Naive thymus-derived CD8-positive, alpha-beta T cell (primary cell): ENCODE measurements at places on chromosomes 6 and 20.
A peak's percentile ranks its signal among the peaks of the same experiment; 100 is the strongest.

DNA sequence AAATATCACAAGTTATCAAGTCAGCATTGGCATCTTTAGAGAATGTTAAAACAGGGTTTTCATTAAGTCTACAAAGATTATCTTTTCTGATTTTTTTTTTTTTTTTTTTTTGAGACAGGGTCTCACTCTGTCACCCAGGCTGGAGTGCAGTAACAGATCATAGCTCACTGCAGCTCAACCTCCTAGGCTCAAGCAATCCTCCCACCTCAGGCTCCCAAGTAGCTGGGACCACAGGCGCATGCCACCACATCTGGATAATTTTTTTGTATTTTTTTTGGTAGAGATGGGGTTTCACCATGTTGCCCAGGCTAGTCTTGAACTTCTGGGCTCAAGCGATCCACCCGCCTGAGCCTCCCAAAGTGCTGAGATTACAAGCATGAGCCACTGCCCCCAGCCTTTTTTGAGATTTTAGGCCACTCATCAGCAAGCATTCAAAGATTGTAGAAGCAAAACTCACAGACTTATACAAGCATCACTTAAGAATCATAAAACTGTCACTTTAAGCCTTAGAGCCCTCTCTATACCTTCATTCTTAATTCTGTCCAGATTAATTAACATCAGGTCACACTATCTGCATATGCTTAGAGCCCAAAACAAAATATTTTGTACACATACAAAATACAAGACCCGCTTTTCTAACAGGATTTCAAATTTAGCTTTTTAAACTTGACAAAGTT, 32.6 kb downstream of the NCOA6 start:
- no peak for DNase-seq

DNA sequence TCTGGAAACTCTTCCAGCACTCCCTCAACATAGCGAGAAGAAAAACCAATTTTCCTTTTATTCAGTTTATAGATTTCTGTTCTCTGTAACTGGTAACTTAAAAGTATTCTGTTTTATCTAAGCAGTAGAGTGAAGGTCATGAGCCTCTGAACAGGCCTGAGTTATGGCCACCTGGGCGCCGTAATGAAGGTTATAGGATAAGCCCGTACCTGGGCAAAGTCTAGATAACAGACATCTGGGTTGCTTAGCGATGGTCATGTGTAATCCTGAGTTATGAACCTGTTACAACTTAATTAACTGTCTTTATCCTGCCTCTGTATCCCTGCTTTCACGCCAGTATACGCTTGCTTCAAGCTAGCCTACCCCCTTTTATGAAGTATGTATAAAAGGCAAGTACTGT, 13.0 kb upstream of the FAM217A start:
- no peak for DNase-seq

DNA sequence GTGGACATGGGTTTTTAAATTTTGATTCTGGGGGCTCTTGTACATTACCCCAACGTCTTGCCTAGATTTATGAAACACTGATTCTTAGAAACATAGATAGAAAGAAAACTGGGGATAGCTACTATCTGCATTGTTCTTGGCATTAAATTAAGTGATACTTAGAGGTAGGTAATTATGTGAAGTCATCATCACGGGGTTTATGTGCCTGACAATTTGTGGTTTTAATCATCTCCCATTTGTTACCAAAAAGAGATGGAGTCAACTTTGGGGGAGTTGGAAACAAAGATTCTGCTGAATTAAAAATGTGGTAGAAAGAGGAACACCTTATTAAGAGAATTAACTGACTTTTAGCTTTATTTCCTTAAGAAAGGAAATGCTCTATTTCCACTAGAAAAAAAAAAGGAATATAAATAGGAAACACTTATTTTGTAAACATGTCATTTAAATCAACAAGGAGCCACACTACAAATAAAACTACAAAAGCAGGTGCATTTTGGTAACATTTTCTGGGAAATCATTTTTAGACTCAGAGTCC, 5.6 kb downstream of the TNFAIP3 start:
- DNase-seq: no peak

GRCh38 chr20:43398676-43399324, 58.9 kb upstream of the SRSF6 start:
- DNase-seq: no peak

GRCh38 chr20:12056839-12057238, 139.1 kb downstream of the BTBD3 start:
- no peak for DNase-seq

- peak; percentile 9 for DNase-seq
These were observed 95.4 kb downstream of the OGFRL1 start for GRCh38 chr6:71383901-71384489.

DNA sequence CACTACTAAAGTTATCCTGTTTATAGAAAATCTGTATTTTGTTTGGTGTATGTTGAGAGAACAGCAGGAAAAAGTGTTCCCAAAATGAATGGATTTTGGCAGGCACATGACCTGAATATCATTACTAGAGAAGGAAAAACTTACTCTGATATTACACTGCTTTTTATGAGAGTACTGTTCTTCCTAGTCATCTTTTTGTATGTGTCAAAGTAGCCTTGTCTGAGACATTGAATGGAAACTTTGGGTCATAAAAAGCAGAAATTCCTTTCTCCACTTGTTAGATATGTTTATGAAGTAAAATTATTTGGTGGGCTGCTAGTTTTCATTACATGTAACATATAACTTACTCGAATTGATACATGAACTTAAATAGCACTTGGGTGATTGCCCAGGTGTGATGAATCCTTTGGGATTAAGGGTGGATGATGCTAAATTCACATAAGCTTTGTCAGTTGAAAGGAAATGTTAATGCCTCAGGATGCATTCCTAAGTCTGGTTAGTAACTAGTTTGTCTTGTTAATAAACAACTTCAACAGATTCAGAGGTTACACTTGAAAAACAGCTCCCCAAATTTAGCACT, 206.7 kb downstream of the CENPW start:
- no peak for DNase-seq

DNA sequence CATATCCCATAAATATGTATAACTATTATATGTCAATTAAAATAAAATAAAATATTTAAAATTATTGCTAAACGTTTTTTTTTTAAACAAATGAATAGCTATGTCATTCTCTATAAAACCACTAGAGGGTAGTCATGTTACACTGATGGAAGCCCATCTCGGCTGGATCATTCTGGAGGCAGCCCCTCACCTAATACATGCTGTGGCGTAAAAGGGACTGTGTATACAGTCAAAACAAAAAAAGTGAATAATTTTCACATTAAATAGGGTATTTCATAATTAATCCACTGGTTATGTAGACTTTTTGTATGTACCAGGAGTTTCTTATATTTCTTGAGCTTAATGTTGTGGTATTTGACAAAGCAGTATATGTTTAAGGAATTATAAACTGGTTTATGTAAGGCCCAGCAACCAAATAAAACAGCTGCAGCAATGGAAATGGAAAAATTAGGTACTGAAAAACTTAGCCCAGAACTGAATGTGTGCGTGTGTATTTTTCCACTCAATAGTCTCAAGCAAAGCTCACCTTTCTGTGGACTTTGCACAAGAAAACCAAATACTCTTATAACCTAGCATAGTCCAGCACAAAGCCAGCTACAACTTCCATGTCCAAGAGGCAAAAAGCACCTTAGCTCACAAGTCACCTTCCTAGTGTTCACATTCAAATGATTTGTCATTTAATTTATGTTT, 81.7 kb downstream of the COL9A1 start:
- DNase-seq: no peak

GRCh38 chr6:98487612-98488011, 346.8 kb upstream of the POU3F2 start:
- DNase-seq: no peak

GRCh38 chr6:141029908-141030307, 1102.8 kb upstream of the GJE1 start:
- no peak for DNase-seq

DNA sequence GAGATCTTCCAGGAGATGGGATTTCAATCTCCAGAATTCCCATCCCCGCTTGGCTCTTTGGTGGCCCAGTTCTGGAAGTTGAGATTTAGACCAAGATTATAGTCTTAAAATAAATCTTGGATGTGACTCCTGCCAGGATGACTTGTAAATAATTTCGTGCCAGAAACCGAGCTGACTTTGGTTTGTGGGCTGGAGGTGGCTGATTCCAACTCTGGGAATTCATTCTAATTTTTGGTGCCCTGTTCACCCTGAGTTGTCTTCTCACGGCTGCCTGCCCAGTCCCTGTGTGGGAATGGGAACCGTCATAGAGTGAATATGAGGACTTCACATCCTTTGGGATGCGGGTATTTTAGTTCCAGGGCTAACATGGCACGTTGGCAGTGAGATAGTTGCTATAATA, 64.8 kb downstream of the JARID2 start:
- no peak for DNase-seq

GRCh38 chr6:5361396-5361795, 100.1 kb downstream of the FARS2 start:
- DNase-seq: no peak

DNA sequence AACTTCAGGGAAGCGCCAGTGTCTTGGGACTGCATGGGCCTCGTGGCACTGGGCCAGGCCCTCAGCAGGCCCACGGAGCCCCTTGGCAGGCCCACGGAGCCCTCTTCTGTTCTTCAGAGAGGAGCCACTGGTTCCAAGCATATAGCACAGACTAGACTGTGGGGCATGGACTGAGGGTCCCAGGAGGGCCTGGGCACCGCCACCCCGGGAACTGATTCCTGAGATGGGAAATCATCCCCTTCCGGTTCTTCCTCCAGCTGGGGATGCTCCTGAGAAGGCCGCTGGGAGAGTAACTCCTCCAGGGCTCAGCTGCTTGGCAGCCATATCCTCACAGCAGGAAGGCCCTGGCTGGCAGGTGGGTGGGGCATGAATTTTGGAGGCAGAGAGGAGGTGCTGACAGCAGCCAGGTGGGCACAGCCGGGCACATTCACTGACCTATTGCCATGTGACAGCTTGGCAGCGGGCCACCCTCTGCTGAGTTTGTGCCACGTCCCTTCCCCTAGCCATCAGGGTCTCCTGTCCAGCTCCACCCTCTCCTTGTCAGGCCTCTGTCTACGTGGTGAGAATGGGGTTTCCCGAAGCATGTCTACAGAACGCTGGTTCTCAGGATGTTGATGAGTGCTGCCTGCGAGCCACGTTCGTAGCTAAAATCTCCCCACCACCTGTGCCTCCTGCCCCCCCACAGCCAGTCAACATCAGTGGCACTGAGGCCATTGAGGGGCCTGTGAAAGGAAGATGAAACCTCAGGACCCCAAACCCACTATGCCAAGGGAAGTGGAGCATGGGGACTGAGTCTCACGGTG, 152.1 kb downstream of the TAF4 start:
- no peak for DNase-seq

DNA sequence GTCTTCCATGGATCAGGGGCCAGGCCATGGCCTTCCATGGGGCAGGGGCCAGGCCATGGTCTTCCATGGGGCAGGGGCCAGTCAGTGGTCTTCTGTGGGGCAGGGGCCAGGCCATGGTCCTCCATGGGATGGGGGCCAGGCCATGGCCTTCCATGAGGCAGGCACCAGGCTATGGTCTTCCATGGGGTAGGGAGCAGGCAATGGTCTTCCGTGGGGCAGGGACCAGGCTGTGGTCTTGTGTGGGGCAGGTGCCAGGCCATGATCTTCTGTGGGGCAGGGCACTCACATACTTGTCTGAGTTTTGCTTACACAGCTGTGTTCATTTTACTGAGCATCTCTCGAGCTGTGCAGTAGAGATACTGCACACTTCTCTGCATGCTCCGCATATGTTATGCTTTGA, 57.3 kb upstream of the THBS2 start:
- no peak for DNase-seq

GRCh38 chr6:143974089-143974488, 34.0 kb downstream of the PLAGL1 start:
- no peak for DNase-seq

DNA sequence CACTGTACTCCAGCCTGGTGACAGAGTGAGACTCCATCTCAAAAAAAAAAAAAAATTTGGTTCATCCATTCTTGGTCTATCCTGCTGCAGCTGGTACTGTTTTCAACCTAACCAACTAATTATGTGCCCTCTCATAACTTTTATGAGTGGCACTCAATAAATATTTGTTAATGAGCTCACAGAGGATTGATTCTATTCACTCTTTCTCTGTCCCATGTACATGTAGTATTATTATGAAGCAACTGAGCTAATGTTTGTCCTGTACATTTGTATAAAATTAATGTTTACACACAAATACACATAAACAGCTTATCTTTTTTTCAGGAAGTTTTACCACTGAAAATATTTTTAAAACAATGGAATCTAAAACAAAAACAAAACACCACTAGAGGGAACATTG, 10.1 kb downstream of the RIPOR2 start:
- no peak for DNase-seq

DNA sequence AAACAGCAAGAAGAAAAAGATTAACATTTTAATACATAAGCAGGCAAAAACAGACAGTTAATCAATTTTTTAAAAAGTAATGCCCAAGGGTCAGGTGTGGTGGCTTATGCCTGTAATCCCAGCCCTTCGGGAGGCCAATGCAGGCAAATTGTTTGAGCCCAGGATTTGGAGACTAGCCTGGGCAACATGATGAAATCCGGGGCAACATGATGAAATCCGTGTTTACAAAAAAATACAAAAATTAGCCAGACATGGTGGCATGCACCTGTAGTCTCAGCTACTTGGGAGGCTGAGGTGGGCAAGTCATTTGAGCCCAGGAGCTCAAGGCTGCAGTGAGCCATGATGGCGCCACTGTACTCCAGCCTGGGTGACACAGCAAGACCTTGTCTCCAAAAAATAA, 94.1 kb upstream of the DST start:
- DNase-seq: no peak
